ENCODE measurements at places on chromosomes 7 and 10. TPM values are rescaled to one million over a fixed set of nuclear protein-coding genes. Genes with fewer than 3 reads are reported as not detected.

DNA sequence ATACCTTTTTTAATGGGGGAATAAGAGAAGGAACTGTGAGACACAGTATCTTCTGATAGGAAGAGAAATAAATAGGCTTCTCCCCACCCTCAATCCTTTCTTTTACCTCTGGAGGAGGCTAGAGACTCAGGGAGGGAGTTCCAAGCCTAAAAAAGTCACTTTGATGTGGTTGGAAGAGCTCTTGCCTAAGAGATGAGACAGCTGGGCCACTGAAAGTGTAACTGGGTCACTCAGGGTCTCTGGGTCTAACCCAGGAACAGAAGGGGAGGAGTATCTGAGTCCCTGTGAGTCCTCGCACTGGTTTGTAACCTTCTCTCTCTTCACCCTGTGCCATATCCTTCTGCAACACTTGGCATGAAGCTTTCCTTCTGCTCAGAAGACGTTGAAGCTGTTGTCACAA, 222.9 kb upstream of the AGK start:
- no peak for DNase-seq

The PDE6C gene
- total RNA-seq = not detected

- no peak for DNase-seq
Observed at GRCh38 chr7:24401628-24402593, 117.9 kb downstream of the NPY start.

- DNase-seq = no peak
Observed at GRCh38 chr7:150339409-150339809, 2.0 kb downstream of the RARRES2 start.

GRCh38 chr10:58362027-58362789, 23.0 kb upstream of the TFAM start:
- no peak for DNase-seq

Measured in mesothelial cell of epicardium (in vitro differentiated cells).